ENCODE measurements at places on chromosomes 3 and 15.
A peak's percentile ranks its signal among the peaks of the same experiment; 100 is the strongest.

- no peak for DNase-seq
Observed at GRCh38 chr3:126491221-126492013, 15.7 kb upstream of the ZXDC start.

DNA sequence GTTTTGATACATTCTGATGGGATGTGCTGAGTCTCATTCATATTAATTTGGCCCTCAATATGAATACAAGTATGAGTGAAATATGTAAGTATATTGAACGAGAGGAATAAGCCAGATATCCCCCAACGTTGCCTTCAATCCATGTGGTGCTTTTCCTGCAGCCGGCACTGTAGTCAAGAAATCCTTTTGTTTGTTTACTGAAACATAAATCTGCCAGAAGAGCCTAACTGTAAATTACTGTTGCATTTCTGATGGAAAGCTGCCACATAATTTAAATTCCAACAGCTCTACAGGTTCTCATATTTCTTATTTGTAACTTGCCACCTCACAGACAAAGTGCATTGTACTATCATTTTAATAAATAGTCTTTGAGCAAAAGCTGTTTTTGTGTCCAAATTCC, 314.0 kb downstream of the KBTBD8 start:
- DNase-seq, result no peak

DNA sequence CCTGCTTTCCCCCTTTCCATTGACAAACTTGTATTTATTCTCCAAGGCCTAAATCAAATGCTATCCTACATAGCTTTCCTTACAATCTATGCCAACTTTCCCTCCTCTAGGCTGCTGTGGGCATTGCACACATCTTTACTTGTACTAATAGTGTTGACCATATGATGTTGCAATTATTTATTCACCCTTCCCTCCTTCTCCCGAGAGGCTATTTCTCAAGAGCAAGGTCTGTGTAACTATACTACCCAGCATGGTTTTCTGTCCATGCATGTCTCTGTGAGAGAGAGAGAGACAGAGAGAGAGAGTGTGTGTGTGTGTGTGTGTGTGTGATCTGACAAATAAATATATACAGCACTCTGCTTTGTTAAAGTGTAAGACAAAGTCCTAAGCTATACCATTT, 63.8 kb downstream of the GTPBP8 start:
- peak; percentile 47 for DNase-seq

DNA sequence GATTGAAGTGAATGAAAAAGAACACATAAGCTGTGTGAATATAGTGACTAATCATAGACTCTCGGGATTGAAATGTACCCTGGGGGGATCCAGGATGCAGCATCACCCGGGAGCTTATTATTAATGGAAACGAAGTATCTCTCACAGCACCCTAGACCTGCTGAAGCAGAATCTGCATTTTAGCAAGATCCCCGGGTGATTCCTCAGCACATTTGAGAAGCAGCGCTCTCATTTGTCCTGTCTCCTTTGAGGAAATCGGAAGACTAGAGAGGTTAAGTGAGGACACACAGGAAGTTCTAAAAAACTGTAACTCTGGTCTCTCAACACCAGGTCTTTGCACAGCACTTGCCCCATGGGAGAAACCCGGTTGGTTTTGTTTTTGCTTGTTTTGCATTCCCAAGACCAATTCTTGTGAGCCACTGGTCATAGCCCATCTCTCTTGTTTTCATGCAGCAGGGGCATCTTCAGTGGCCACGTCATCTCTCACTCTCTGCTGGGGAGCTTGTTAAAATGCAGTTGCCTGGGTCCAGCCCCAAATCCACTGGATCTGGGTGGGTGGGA, 30.2 kb downstream of the ZNF710 start:
- peak; percentile 58 for DNase-seq

GRCh38 chr3:192433704-192434103, 293.6 kb downstream of the FGF12 start:
- no peak for DNase-seq

DNA sequence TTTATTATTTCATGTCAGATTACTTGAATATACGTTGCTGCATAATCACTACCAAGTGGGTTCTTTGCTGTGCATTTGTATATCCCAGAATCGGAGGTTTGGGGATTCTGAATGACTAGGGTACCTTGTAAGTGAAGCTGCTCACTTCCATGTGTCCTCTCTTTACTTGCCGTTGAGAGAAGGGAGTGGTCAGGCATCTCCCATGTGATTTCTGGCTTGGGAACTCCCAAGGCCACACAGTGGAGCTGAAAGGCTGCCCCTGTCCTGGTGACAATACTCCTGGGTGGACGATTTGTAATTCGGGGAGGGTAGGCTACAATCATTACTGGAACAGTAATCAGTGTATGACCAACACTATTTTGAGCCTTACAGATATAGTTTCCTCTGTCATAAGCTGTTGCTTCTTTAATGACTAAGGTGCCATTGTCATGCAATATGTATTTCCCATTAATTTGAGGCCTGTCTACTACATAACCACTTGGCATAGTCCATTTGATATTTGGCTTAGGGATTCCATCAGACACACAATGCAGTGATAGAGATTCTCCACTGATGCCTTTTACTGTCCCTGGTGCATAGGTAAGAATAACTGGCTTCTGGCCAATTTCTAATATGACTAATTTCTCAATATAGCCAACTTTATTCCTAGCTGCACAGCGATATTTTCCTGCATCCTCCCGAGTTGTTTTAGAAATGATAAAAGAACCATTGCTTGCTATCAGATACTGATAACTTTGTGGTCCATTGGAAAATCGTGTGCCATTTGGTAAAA, 24.0 kb downstream of the IGSF10 start:
- no peak for DNase-seq

- DNase-seq, result no peak
Observed at GRCh38 chr15:60933900-60934885, 294.9 kb downstream of the RORA start.

DNA sequence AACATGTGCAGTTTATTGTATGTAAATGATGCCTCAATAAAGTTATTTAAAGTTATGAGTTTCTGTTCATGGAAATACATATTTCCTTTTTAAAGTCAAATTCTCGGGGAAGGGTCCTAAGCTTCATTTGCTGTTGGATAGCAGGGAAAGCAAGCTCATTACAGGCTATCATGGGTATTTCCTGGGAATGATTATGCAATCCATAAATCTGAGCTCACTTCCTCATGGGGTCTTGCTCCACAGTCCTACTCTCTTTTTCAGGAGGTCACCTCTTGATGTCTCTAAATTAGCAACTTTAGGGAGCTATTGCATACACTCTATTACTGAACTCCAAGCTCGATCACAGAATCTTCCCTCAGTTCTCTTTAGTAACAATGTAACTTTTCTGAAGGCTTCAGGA, 69.9 kb upstream of the TP63 start:
- DNase-seq, result no peak

GRCh38 chr3:56269755-56270535, 198.3 kb downstream of the ERC2 start:
- DNase-seq, result no peak

- no peak for DNase-seq
Observed at GRCh38 chr15:77243716-77244401, 172.9 kb upstream of the TSPAN3 start.

GRCh38 chr15:92538115-92538514, 117.5 kb downstream of the FAM174B start:
- no peak for DNase-seq

- peak; percentile 80 for DNase-seq
Observed at GRCh38 chr15:80489030-80489594, 84.9 kb downstream of the ARNT2 start.

GRCh38 chr15:68080783-68081182, 26.7 kb downstream of the PIAS1 start:
- no peak for DNase-seq

DNA sequence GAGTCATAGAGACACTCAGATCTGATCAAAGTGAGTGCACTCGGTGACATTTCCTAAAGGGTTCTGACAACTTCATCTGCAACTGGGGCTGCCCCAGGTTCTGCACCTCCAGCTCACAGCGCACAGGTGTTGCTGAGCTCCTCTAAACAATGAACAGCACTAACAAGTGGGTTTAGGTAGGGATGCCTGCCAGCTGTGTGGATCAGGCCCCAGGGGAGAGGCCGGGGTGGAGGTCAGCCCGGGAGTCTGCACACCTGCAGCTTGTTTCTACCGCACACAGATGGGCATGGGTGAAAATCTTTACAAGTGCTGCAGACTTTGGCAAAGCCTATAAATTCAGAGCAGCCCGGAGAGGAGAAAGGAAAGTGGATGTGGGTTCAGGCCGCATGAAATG, 355 bp downstream of the FBXW12 start:
- DNase-seq, result no peak

- DNase-seq, result no peak
Observed at GRCh38 chr3:169143506-169143905, 520.0 kb downstream of the MECOM start.

GRCh38 chr15:23860290-23861245, 173.5 kb upstream of the NDN start:
- DNase-seq, result no peak

- peak; percentile 10 for DNase-seq
Observed at GRCh38 chr3:136075811-136076210, 110.3 kb downstream of the PPP2R3A start.

DNA sequence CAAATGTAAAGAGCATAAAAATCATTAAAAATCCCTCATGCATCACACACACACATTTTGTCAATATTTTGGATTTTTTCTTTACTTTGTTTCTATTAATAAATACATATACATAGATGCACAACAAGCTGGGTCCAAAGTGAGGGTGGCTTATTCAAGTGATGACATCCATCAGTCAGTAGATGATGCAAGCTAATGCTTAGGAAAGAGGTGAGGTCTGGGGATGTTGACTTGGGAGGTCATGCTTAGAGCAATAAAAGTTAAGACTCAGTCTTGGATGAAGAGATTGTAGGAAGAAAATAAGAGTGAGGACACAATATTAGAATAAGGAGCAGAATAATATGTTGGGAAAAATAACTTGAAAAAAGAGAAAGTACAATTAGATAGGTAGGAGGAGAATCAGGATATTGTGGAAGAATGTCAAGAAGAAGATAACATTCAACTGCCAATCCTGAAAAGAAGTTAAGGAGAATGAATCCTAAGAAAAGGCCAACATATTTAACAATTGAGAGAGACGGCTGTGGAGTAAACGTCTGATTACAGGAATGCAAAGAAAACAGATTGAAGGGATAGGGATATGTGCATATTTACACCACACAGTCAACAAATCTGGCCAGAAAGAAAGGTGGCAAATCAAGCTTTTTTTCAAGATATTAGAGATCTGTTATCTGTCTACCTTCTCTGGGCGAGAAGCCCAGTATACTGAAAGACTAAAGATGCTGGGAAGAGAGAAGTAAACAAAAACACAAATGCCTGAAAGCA, 111.0 kb upstream of the TJP1 start:
- DNase-seq, result no peak

GRCh38 chr15:86624261-86625036, 544.8 kb downstream of the AGBL1 start:
- DNase-seq, result peak; percentile 85

- no peak for DNase-seq
Observed at GRCh38 chr3:32880225-32880624, 62.4 kb downstream of the TRIM71 start.

DNA sequence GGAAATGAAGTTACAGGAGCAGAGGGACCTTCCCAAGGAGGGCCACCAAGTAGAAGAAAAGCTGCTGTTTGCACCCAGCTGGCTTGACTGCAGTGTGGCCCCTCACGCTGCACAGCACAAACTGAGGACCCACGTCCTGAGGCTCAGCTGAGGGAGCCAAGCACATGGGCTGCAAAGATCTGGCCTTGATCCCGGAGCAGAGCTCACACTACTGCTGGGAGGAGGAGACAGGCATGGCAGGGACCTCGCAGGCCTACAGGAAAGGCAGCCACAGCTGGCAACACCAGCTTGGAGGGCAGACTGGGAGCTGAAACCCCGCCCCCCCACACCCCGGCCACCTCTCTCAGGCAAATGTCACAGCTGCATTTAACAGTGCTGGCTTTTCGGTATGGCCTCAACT, 39.7 kb downstream of the KLHL25 start:
- DNase-seq, result peak; percentile 40

GRCh38 chr3:171809861-171810628, at the start of gene PLD1:
Gene PLD1 (minus strand): TSS chr3:171810483. CDS start chr3:171738051, 72,432 bp downstream.
- DNase-seq, result peak; percentile 91

DNA sequence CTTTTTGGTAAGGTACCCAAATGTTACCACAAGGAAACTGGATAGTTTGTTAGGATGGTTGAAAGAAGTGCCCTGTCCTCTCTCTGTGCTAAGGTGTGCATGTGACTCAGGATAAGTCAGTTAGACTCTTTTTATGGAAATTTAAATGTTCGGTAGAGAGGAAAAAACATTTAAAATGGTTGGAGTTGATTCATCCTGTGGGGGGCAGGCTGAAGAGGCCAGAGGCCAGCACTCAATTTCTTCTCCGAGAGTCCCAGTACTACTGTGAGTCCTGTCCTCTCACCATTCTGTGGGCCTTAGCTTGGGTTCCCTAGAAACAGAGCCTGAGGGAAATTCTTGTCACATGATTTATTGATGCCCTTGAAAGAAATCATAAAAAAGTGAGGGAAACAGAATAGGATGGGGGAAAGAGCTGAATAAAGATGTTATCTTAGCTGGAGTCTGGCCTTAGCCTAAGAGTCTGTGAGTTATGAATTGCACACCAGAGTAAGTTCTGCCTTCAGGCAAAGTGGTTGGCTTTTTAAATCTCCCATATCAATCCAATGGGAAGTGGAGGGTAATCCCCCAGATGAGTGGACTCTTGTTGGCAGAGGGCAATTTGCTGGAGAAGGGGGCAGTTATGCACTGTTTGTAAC, 106.5 kb upstream of the GALNT15 start:
- DNase-seq, result no peak

- no peak for DNase-seq
Observed at GRCh38 chr3:193987186-193987585, 148.8 kb upstream of the HES1 start.

DNA sequence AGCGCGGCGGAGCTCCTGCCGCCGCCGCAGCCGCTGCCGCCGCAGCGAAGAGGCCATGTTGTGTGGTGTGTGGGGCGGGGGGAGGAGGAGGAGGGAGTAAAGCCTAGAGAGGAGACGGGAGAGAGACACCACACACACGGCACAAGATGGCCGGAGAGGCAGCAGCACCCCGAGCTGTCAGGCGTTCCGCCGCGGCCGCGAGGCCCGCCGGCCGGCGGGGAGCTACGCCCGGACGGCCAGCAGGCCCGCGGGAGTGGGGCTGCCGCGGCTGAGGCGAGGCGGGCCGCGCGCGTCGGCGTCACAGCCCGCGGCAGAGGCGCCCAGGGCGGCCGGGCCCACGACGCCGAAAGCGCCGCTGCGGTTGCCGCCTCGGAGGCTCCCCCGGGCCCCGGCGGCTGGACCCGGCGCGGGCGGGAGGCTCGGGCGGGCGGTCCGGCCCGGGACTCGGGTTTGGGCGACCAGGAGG, 17.4 kb upstream of the CHD2 start:
- DNase-seq, result no peak

DNA sequence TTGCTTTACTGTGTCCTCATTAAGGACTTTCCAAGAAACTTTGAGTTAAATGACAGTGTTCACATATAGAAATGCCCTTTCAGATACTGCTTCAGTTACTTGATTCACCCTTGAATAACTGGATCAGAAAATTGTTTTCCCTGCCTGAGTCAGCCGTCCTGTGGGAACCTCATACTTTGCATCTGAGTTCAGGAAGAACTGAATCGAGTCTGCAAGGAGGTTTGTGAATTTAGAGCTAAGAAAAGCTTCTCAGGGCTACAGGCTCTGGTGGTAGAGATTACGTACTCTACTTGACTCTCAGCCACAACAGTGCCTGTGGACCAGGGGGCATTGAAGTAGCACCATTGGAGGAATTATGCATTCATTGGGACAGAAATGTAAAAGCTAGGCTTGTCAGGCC, 252.4 kb upstream of the C2CD4B start:
- no peak for DNase-seq

All from AG08395 (cell line).